Mesothelial cell of epicardium (in vitro differentiated cells): ENCODE measurements at places on chromosomes 11 and 22.

DNA sequence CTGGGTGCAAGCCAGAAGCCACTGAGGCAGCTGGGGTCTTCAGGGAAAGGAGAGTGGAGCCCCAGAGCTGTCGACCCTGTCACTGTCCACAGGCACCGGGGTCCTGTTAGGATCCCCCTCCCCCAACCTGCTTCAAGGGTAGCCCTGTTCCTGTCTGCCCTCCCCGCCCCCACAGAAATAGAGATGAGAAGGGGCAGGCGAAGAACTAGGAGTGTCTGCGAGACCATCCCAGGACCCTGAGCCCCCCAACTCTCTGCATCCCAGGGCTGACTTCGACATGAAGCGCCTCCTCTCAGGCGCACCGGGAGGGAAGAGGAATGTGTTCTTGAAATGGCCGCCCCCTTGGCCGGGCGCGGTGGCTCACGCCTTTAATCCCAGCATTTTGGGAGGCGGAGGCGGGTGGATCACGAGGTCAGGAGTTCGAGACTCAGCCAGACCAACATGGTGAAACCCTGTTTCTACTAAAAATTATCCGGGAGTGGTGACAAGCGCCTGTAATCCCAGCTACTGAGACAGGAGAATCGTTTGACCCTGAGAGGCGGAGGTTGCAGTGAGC lies 607 bp upstream of the ZNF70 start:
- DNase-seq = no peak

DNA sequence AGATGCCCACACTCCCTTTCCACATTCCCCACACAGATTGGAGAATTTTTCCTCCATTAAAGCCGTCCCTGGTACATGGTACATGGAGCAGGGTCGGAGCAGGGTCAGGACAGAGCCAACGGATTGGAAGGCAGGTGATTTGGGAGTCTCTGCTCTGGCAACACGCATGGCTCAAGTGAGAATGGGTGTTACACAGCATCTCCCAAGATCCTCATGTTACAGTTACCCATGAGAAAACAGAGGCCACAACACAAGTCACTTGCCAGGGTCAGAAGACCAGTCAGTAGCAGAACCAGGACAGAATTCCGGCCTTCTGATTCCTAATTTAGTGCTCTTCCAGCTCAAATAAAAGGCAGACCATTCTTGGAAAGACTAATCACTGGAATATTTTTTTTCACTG lies 7.7 kb upstream of the F2 start:
- DNase-seq = no peak

- no peak for DNase-seq
These were observed 16.3 kb upstream of the TMEM41B start for GRCh38 chr11:9330387-9331384.

DNA sequence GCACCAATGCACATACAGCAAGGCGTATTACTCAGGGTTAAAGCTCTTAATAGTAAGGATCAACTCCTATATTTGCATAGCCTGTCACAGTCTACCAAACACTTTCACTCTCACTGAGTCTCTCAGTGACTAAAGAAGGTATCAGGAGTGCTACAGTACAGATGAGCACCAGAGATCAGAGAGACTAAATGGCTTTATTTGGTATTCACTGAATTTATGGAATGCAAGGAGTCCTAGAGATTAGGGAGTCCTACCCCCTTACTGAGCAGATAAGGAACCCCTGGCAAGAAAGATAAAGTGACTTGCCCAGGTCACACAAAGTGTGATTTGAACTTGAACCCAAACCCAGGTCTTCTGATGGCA lies 396.4 kb upstream of the CCDC90B start:
- no peak for DNase-seq

- no peak for DNase-seq
These were observed 44.0 kb upstream of the OPCML start for GRCh38 chr11:133576351-133576750.

DNA sequence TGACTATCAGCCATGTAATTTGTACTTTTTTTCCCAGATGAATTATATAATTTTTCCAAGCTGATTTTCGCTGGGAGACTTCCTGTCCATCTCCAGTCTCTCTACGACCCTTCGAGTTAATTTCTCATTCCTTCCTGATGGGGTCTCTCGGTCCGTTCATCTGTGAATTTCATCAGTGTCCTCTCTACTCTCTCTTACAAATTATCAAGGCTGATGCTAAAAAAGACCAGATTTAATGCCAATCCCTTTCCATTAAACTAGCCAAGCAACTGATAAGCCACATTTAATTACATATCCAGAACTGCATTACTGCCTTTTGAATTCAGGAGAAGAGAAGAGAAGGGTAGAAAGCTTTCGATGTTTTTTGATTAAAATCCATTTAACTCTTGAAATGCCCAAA lies 25.8 kb downstream of the VSIG10L2 start:
- DNase-seq = no peak

GRCh38 chr22:20937794-20938671 lies 20.8 kb downstream of the CRKL start:
- no peak for DNase-seq

DNA sequence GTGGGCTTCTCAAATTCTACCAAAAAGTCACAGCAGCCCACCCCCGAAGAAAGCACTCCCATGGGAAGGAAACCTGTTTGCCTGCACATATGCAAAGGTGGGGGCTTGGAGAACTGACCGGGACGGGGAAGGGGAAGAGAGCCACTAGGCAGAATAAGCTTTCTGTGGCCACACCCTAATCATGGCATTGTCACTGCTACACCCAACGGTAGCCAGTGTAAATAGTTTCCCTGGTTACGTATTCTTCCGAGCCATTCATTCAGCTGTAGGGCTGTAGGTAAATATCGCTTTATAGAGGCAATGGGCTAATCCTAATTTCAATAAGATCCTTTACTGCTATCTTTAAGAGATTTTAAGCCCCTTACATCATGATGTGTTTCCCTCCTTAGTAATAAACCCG lies 61.7 kb downstream of the PRDM11 start:
- no peak for DNase-seq

- DNase-seq = no peak
These were observed 24.1 kb upstream of the LRRC32 start for GRCh38 chr11:76694664-76695063.

DNA sequence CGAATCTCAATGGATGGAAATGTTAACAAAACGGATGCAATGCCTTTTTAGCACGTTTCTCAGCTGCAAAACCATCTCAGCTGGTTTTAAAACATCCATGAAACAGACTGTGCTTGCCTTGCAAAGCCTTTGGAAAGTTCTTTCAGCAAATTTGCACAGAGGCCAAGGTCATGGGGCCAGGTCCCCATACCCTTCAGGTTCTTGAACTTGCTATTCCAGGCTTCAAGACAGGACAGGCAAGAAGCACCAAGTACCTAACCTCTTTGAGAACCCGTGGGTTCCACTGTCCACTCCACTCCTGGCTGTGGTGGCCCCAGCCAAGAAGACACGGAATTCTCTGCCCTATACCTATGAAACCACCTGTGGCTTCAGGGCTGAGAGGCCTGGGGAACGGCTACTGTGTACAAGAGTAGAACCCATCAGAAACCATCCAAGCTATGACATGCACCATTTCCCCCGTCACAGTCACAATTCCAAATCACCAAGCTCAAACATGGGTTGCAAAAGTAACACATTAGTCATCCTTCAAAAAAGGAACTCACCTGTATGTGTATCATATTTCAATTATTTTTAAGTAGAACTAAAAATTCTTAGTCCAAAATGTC lies 17.0 kb downstream of the TNKS1BP1 start:
- DNase-seq = no peak

GRCh38 chr11:96105944-96106343 lies 182.0 kb upstream of the MTMR2 start:
- no peak for DNase-seq

DNA sequence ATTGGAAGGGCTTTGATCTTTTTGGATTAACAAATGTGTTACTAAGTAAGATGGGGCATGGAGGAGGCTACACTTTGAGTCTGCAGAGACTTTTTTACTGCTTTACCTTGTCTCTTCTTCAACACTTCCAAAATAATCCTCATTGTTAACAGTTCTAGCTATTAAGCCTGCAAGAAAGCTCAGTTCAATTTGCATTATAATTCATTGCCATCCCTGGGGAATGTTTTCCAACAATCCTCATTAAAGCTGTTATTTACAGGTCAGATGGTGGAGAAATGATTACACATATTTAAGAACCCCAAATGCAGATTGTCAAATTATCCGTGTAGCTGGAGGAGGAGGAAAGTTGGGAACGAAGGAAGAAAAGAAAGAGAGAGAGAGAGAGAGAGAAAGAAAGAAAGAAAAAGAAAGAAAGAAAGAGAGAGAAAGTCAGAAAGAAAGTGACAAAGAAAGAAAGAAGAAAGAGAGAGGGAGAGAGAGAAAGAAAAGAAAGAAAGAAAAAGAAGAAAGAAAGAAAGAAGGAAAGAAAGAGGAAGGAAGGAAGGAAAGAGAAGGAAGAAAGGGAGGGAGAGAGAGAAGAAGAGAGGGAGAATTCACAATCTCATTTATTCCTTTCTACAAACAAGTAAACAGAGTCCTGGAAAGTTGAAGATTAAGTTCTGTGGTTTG lies 443.9 kb downstream of the INSC start:
- DNase-seq = no peak

DNA sequence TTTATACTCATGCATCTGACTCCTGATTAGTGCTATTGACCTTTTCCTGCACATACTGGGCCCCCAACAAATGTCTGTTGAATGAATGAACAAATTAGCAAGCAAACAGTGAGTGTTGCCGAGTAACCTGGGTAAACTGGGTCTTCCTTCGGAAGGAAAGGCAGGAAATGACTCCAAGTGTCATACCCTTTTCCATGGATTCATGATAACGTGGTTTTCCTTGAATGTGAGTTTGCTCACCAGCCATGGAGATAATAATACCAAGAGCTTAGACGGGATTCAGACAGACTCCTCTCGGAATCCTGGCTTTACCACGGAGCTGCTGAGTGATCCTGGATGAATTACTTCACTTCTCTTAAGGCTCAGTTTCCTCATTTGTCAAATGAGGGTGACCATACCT lies 16.7 kb downstream of the TECTA start:
- no peak for DNase-seq

DNA sequence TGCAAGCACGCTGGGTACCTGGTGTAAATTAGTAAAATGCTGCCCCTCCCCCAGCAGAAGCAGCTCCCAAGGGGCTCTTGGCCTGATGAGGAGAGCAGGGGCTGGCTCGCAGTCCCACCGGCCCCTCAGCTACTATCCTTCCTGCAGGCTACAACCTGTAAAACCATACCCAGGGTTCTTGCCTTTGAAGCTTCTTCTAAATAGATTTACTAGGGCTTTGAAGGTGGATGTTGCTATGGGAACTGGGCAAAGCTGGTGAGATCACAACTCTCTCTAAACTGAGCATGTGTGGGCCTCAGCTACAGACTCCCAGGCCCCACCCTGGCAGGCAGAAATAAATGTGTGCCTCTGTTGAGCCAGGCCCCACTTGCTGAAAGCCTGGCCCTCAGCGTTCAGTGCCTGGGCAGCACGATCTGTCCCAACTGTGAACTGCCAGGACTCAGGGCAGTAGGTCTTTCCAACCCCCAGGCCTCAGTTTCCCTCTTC lies 18.5 kb downstream of the CD5 start:
- no peak for DNase-seq

DNA sequence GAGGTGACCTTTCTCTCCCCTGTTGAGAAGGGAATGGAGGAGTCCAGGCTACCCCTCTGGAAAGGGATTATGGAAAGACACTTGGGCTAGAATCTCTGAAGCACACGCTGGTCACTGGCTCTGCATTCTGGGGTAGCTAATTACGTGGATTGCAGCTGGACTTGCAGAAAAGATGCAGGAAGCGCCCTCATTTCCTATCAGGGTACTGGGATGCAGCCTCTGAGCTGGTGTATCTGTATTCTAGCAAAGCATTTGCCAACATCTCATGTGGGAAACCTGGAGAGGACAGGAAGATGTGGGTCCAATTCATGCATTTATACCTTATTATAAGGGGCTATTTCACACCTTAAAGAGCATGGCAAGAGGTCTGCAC lies 44.3 kb downstream of the CD82 start:
- no peak for DNase-seq

GRCh38 chr11:125069796-125070195 lies 6.7 kb downstream of the SLC37A2 start:
- no peak for DNase-seq

DNA sequence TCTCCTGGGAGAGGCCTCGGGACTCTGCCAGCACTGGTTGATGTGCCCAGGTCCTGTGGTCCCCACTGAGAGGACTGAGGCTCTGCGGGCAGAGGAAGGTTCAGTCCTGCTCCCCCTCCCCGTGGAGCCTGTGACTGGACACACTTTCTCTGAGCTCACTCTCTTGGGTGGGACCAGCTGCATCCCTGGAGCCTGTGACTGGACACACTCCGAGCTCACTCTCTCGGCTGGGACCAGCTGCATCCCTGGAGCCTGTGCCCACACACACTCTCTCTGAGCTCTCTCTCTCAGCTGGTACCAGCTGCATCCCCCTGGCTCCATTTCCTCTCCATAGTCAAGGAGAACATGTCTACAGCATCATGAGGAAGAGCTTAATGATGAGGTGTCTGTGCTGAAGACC lies 39.5 kb downstream of the TOLLIP start:
- no peak for DNase-seq

- peak; percentile 31 for DNase-seq
These were observed 6.6 kb upstream of the ASCL2 start for GRCh38 chr11:2277008-2277346.

DNA sequence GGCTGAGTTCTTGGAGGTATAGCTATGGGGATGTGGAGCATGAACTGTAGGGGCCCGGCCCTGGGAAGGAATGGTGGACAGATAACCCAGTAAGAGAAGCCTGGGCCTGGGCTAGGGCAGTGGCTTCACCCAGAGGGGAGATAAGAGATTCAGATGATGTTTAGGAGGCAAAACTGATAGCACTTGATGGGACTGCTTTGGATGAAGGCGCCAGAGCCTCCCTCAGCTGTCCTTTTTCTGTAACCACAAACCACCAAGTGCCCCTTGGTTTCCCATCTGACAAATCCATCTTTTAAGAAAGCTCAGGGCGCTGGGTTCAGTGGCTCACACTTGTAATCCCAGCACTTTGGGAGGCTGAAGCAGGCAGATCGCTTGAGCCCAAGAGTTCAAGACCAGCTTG lies 23.4 kb downstream of the RELT start:
- DNase-seq = no peak

- no peak for DNase-seq
These were observed 12.3 kb downstream of the TBX1 start for GRCh38 chr22:19772673-19773469.

GRCh38 chr22:28268850-28269249 lies 349.8 kb upstream of the PITPNB start:
- DNase-seq = no peak

GRCh38 chr11:115126092-115126491 lies 378.1 kb downstream of the CADM1 start:
- DNase-seq = no peak

GRCh38 chr11:26040339-26040738 lies 291.6 kb upstream of the ANO3 start:
- no peak for DNase-seq

- no peak for DNase-seq
These were observed 35.1 kb downstream of the CSF2RB start for GRCh38 chr22:36948273-36949225.

- DNase-seq = no peak
These were observed 28.2 kb downstream of the KCTD17 start for GRCh38 chr22:37079668-37080171.
